LoVo (cell line): ENCODE measurements at places on chromosomes 3 and 15.

DNA sequence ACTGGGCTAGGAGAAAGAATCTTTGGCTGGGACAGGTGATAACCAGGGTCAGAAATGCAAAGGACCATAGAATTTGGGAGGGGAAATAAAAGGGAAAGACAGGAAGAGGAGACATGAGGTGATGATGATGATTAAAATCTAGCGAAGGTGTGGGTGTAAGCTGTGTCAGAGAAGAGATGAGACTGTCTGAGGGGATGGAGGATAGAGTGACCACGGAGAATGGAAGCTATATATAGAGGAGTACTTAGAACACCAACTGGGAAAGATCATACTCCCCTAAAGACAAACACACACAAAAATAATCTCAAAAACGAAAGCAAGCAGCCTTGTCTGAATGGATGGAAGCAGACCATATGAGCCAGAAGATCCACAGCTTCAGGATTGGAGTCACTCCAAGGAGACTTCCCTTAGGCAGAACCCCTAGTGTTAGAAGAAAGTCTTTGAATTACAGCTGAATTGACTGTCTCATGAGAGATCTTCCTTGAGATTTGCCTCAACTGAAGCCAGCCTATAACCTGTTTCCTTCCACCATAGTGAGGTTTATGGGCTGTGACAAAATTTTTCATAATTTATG is 115.2 kb upstream of the DAZL start:
- DNase-seq = no peak

GRCh38 chr3:42853739-42854302 is 21.9 kb downstream of the CYP8B1 start:
- DNase-seq = no peak

DNA sequence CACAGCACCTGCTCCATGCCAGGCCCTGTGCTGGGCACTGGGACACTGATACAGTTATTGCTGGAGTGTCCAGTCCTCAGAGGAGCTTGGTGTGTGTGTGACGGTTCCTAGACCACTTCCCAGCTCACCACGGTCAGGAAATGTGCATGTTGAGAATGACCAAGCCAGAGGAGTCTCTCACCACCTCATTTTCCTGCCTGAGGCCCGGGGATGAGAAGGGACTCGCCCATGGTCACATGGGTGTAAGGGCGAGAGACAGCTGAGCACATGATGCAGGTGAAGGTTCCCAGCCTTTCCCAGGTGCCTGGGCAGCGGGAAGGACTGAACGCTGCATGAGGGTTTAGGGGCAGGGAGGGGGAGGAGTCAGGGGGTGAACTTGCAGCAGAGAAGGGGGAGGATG is 180.9 kb upstream of the TLE3 start:
- DNase-seq = no peak

DNA sequence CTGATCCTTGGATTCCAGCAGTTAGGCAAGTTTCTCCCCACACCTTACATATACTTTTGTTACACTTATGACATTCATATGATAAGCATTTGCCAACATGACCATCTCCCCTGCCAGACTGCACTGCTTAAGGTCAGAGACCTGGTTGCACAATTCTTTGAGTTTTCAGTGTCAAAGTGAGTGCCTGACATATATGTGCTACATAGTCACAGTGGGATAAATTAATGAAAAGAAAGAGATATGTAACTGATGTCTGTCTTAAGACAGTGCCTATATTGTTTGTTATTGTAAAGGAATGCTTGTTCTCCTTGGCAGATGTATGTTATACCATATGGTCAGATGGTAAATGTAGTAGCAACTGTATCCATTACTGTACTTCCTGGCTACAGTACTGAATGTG is 3.5 kb upstream of the DCUN1D1 start:
- no peak for DNase-seq

DNA sequence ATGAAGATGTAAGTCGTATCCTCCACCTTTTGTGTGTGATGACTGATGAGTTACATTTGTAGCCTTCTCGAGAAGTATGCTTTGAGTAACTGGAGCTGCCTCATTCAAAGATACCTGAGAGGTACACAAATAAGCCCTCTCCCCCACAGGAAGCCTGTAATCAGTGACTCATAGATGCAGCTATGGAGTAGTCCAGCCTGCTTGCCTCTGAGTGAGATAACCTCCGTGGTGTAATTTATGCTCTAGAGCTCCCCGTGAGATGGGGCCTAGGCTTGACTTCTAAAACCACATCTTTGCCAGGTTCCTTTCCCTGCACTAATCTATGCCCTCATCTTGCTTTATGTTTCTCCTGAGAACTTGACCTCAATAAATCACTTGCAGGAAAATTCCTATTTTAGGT is 291.7 kb downstream of the SUCLG2 start:
- DNase-seq = no peak

- no peak for DNase-seq
Observed at GRCh38 chr3:39783680-39784079, 25.7 kb upstream of the MYRIP start.

DNA sequence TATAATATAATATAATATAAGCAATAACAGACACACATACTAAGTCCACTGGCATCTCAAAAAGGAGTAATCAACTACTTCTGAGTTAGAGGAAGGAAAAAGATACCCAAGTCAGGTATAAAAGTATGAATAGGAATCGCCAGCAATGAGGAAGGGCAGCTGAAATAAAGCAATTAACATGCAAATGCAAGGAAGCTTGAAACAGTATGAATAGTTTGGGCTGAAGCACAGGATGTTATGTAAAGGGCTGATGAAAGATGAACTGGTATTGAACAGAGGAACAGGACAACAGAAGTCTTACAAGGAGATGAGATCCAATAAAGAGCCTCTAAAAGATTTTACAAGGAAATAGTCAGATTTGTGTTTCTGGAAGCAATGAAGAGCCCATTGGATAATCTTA is 7.1 kb downstream of the COPS2 start:
- no peak for DNase-seq

GRCh38 chr3:127788451-127788909 is 33.8 kb downstream of the MGLL start:
- DNase-seq = no peak

- DNase-seq = no peak
Observed at GRCh38 chr3:126746395-126747177, 42.5 kb downstream of the CHCHD6 start.

DNA sequence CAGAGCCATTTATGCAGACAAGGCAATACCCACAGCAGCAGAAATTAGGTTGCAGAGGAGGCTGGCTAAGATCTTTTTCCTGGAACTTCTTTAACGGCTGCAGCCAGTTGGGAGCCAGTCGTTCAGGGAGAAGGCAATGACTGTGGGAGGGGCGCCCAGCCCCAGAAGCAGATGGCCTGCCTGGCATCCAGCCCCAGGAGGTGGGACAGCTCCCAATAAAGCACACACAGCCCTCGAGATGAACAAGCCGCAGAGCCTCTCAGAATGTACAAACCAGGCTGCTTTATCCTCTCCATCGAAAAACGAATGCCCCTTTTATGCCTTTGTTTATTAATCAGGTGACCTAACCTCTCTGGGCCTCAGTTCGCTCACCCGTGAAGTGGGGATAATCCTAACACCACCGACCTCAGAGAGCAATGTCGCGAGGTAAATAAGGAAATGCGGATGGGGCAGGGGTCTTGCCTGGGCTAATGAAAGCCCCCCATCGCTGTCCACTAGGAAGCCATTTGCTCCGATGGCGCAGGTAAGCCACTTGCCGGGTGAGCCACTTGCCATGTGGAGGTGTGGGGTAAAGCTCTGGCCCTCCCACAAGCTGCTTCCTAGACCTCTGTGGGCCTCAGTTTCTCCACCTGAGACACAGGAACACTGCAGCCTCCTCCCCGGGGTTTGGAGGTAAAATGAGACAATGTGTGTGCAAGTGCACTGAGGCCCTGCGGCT is 35.8 kb downstream of the MGLL start:
- no peak for DNase-seq

GRCh38 chr15:51751697-51752683 is 593 bp downstream of the TMOD2 start:
- peak; percentile 18 for DNase-seq

DNA sequence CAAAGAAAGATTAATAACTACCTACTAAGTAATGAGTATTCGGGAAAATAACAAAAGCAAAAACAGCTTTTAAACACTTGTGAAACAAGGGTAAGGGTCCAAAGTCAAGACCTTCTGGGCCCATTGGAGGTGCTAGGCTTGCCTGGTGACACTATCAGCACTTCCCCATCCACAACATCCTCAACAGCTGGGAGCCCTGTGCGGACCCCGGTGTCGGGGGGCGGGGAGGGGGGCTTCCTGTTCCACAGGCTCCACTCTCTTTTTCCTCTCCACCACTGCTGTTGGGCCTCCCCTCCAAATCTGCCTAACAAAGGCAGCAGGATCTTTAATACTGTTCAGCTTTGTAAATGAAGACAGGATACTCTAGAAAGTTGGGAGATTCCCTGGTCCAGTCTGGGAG is 21.6 kb downstream of the NGRN start:
- DNase-seq = no peak

DNA sequence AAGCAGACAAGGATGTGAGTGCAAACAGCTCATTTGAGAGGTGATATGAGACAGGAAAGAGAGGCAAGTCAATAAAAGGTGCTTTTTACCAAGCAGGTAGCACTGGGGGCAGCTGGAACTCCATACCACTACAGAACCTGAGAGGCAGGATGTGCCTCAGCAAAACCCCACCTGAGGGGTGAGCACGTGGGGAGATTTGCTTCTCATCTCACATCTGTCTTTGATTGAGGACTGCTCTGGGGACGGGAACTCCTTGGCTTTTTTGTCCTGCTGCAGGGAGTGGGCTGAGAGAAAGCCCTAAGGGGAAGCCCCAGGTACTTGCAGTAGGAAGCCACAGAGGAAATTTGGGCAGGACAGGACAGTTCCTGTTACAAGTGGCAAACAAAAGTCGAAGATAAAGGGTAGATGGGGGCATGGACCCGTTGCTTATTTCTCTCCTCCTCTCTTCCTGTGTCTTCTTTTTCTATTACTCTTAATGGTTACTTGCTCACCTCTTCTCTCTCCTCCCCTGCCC is 27.1 kb downstream of the CFAP161 start:
- DNase-seq = no peak

DNA sequence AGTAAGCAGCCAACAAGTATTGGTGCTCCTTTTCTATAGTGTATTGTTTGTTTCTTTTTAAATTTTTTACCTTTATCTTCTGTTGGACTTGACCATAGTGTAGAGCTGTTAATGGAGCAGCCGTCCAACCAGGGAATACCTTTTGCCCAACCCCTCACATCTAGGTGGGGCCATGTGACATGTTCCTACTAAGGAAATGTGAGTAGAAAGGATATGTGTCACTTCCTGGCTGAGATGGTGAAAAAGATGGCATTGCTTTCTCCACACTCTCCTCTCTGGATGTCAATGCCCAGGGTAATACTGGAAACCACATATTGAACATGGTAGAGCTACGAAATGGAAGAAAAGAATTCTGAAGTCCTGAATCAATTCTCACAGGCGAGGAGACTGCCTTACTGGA is 218.8 kb downstream of the TBL1XR1 start:
- DNase-seq = no peak

DNA sequence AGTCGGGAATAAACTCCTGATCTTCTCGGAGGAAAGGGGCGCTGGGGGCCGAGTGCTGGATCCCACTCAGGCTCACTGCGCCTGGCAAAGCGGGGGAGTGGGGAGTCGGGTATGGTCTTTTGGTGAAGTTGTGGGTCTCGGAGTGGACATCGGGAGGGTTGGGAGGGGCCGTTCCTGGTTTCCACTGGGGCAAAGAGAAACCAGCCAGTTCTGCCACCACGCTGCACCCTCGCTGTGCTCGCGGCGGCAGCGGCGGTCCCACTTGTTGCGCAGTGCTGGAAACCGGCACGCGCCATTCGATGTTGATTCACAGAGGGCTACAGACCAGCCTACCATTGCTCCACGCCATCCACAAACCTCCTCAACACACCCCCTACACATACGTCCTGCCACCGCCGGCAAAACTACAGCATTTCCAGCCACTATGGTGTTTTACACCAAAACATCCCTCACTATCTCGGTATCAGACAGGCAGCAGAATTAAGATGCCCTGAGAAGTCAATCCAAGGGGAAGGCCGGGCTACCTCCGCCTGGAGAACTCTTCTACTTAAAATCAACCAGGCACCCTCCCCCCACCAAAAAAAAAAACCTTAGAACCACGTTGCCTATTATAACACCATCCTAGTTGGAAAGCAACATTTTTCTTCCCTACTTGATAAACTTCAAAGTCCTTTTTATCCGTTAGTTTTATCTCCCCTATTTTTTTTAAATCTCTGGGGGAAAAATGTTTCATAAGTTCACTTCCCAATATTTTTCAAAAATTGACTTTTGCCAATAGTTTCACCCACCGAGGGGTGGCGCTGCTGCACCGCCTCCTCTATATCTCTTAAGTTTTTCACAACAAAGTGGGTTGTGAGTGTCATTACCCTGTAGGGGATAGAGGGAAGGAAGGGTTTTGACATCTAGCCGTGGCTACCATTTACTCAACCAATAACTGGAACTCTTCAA is 3.6 kb downstream of the BCL6 start:
- peak; percentile 80 for DNase-seq

DNA sequence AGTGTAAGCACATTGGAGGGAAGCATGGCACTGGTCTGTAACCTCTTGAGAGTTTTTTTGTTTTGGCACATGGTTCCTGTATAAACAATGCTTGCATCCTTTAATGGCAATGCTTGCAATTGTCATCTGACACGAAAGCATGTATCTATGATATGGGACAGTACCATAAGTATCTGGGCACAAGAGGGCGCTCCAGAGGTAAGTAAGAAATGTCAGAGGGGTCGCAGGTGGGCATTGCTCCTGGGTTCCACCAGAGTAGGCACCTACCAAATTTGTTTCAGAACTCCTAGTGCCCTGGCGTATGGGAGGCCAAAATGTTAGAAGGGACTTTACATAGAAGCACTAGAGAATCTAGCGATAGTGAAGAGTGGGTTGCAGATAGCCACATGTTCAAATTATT is 58.7 kb upstream of the BCHE start:
- DNase-seq = no peak

DNA sequence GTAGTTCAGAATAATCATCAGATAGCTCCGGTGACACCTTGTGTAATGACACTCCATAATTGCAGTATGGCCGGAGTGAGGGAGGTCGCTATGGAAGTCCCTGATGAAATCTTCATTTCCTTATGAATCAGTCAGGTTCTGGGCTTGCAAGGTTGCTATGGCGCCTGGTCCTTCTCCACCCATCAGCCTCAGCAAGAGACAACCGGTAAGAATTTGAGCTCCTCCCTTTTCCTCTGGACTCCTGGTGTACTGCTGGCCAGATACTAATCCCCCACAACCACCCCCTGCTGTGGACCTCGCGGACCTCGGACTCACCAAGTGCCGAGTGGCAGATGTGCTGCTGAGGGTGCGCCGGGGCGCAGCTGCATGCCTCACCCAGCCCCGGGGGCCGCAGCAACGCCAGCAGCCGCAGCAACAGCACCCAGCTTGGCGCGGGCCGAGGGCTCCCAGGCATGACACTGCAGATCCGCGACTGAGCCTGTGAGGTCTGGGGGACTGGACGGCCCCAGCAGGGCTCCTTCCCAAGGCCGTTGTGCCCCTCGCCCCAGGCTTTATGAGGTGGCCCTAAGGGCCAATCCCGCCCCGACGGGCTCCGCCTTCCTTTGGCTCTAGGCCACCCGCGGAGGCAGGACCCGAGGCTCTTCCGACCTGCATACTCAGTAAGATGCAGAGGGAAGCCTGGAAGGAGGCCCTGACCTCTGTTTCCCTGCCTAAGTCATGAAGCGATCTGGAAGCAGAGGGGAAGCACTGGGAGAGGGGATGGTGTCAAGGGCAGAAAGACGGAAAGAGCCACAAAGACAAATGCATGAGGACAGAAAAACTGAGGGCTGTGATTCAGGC is at the start of gene TIMP4:
Gene TIMP4, minus strand, starts transcription at position 526 of the 840 bp plus-strand sequence. Its CDS starts 72 bp downstream, at position 454.
- peak; percentile 92 for DNase-seq

- DNase-seq = no peak
Observed at GRCh38 chr3:134630506-134630905, 20.3 kb downstream of the KY start.

- no peak for DNase-seq
Observed at GRCh38 chr3:25442486-25442885, 14.4 kb downstream of the RARB start.

- no peak for DNase-seq
Observed at GRCh38 chr3:45781841-45782240, 14.5 kb downstream of the SLC6A20 start.
